NCI-H1417 treated with DMSO at 0.1 percent for 48 hours (cell line): ENCODE measurements at places on chromosomes 12 and 14.
A peak's percentile ranks its signal among the peaks of the same experiment; 100 is the strongest.

DNA sequence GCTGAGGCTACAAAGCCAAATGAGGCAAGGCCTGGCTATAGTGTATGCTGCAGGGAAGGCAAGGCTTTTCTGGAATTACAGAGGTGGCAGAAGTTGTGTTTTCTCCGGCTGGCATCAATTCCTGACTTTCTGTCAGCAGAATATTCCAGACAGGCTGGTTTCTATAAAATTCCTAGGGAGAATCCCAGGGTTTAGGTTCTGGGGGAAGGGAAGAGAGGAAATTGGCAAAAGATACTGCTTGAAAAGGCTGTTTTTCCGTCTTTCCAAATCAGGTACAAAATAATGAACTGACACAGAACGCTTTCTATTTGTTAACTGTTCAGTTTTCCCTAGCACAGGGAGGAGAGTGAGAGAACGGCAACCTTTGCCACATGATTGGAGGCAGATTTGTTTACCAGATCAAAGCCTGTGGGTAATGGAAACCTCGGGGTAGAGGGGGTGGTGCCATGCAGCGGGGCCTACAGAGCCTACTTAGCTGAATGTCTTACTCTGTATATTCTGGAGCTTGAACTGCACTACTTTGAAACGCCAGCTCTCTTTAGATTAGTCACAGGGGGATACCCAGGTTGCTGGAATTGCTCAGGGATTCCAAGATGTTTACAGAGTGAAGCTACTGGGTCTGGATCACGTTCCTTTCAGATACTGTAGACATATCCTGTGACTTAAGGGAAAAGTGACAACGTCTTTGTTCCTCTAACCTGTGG lies 65.8 kb upstream of the DACT1 start:
- no peak for DNase-seq

DNA sequence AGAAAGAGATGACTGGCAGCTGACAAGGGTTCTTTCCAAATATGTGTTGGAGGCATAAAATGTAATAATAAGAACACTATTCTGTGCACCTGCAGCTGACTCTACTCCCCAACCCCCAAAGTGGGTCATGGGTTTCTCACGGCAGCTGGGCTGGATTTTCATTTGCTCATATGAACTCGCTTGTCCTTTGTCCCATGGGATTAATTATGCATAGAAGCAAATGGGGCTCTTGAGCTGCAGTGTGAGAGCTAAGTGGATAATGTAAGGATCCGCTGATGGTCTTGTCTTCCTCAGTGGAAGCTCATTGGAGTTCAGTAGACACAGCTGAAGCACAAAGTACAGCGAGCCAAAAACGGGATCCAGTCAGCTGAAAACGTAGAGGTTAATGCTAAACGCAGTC lies 46.3 kb downstream of the TTC8 start:
- DNase-seq = no peak

- DNase-seq = no peak
Measured at GRCh38 chr12:48765753-48766162, 23.1 kb downstream of the ADCY6 start.

DNA sequence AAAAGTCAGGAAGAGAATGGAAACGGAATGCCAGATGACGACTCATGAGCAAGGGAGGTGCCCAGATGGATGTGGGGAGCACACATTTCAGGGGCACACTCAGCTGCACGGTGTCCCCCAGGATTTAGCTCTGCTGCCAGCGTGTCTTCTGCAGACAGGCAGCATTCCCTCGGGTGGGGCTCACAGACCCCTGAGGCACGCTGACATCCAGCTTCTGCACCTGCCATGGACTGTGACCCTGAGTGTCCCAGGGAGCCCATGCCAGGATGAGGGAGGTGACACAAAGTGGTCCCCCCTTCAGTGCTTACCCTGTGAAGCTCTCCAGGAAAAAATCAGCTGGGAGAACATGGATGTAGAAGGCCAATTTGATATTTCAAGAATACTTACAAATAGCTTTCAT lies 84.2 kb downstream of the PIWIL1 start:
- DNase-seq = no peak

DNA sequence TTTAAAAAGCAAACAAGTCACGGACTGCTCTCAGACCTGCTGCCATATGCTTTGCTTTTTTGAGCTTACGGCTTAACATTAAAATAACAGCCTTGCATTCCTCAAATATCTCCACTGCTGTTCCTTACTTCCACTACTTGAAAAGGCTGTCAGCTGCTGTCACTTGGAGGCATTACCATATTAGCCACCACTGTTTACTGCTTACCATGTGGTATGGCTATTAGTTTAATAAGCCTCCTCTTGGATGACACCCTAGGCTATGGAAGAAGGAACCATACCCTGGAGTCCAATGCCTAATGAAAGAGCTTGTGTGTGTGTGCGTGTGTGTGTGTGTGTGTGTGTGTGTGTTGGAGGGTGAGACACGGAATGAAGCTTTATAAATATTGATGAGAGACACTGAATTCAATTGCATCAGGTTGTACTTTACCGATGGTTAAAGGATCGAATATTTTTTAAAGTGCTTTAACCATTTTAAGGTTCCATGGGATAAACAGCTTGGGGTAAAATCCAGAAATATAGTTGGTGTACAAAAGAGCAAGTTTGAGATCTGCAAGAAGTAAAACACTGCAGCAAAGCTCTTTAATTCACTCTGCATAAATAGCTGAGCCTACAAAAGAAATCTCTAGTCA lies 174.5 kb downstream of the TTC7B start:
- no peak for DNase-seq

DNA sequence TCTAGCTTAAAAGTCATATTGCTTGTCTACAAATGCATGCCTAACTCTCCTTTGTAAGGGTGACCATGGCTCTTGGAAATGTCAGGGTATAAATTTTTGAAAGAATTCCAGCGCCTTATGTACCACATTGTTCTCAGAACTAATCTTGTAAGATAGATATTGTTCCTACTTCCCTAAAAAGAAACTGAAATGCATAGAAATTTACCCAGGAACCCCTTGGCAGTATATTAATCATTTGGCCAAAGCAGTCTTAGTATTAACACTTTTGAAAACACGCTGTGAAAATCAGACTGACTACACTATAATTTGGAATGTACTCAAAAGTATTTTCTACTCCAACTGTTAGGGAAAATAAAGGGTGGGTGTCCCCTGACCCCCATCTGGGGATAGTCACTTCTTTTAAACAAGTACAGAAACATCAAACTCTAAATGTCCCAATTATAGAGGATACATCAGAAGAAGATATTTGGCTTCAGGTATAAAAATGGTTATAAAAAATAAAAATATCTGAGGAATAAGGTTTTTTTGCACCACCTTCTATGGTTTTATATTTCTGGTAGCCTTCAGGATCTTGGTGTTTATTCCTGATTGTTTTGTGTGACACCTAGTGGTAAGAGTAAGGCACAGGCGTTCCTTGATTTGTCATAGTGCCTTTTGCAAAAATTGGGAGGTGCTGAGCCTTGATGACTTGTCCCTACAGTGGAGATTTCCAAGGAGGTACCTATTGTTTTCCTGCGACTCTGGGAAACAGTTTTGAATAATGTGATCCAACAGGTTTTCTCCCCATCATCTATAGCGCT lies 2.2 kb upstream of the NFKBIA start:
- peak; percentile 62 for DNase-seq

GRCh38 chr14:51318813-51319597 lies 79.0 kb downstream of the TMX1 start:
- no peak for DNase-seq
